ENCODE measurements at places on chromosomes 7 and 10.

GRCh38 chr7:98569691-98570337, 47.3 kb upstream of the NPTX2 start:
- peak; percentile 38 for DNase-seq

DNA sequence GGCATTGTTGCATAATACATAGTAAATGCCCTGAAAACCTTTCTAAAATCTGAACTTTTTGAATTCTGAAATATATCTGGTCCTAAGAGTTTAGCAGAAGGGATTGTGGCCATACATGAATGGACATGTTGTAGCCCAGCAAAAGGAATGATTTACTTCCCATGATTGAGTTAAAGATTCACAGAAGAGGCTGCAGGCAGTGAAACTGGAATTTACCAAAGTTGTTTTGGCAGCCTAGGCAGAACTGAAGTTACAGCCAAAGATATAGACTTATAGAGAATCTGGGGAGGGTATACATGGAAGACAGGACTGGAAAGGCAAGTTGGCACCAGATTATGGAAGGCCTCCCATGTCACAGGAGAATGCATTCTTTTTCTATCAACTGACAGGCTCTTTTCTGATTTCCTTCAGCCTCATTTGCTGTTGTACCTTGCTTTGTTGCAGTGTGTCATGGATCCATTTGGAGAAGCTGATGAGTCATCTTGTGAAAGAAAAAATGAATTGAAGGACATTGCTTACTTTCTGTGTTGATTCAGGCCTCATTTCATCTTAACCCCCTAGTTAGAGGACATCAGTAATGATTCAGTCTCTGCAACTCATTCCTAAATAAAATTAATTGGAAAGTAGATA, 356.2 kb upstream of the LRGUK start:
- peak; percentile 67 for DNase-seq

DNA sequence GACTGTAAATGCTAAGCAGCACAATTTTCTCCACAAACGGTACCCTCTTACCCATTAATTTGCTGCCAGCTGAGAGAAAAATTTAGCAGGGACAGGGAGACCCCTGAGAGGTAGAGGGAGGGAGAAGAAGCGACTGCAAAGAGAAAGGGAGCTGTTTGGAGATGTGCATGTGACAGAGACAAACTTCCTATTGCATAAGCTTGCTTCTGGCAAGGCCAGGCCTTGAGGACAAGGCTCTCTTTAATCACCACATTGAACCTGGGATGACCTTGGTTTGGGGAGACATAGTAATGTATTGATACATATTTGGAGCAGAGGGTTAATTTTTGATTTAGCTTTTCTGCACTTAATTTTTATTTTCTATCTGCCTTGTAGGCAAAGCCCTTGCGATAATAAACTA, 31.1 kb upstream of the HIBADH start:
- no peak for DNase-seq

GRCh38 chr10:48439031-48439430, 132.6 kb downstream of the MAPK8 start:
- peak; percentile 88 for DNase-seq

DNA sequence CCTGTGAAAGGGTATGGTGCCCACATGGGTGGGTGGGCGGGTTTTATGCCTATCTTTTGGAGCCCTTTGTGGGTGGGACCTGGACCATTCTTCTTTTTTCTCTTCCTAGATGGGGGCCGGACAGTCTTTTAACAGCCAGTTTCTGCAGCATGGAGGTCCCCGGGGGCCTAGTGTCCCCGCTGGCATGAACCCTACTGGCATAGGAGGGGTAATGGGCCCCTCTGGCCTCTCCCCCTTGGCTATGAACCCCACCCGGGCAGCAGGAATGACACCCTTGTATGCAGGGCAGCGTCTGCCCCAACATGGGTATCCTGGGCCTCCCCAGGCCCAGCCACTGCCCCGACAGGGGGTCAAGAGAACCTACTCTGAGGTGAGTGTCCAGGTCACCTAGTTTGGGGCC, 9.1 kb downstream of the ZMIZ2 start:
- DNase-seq, result no peak

- DNase-seq, result peak; percentile 39
These were observed 9.8 kb downstream of the PODXL start for GRCh38 chr7:131546583-131547141.

DNA sequence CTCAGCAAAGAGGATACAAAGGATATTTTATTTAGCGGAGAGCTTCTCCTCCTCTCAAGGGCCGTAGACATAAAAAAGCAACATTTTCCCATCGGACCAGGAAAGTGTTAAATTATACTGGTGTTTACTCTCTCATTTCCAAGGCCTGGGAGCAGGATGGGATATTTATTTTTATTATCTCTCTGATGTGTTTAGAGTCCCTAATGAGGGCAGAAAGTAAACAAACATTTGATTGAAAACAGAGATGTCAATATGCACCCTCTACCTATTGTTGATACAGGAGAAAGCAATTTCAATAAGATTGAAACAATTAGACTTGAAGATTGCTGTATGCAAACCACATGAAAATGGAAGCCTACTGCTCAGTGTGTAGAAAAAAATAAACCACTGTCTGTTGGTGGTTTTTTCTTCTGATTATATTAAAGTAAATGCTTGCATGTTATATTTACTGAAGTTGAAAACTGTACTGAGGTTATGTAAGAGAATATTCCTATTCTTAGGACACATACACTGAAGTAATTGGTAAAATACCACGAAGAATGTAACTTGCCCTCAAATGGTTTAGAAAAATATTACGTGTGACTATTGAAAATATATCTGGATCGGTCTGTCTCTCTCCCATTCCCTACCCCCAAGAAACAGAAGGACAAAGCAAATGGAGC, 59.3 kb downstream of the ATXN7L1 start:
- peak; percentile 13 for DNase-seq

DNA sequence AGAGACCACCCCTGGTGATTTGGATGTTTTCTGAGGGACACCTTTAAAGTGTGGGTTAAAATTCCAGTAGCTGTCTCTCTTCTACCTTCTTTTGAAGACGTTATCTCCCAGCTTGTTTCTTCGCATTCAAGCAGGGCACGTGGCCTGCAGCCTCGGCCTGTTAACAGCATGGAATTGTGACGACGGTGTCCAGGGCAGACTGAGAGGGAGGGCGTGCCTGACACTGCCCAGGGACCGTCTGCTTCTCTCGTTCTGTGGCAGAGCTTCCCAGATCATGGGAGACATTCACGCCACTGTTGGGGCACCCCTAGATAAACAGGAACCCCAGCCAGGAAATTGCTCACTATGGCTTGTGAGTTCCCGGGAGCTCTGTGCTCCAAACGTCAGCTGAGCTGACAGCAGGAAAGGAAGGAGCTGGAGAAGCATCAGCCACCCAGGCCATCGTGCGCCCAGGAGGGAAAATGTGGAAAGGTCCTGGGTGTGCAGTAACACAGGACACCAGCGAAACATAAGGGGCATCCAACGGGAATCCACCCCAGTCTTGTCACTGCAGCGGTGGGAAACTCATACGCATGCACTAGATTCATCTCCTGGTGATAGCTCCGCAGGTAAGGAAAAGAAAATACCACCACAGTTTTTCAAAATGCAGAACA, 41.1 kb upstream of the RBM33 start:
- no peak for DNase-seq

Data from fibroblast of skin of back (primary cell).